Cerebellum (tissue), 4 donors: ENCODE measurements at places on chromosomes 6 and 20.

- DNase-seq, result no peak
Observed at GRCh38 chr6:116568111-116568510, 3.2 kb upstream of the RWDD1 start.

DNA sequence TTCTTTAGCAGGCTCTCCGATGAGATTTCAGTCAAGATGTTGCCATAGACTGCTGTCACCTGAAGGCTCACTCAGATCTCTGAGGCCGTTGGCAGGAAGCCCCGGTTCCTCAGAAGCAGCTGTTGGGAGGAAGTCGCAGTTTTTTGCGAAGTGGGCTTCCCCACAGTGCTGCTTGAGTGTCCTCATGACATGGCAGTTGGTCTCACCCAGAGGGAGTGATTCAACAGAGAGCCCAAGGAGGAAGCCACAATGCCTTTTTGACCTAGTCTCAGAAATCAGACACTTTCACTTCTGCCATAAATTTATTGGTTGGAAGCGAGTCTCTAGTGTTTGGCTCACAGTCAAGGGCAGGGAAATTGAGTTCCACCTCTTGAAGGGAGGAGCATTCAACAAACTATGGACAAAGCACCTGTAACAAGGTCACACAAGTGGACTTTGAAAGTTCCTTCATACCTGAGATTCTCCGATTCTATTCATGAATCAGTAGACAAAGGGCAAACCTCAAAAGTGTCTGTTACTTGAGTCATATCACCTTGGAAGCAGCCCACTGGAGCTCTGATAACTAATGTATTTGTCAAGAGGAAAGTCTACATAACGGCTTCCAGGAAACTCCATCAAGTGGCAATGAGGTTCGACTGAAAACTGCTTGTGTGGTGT, 208.3 kb downstream of the TASP1 start:
- no peak for DNase-seq

- no peak for DNase-seq
Observed at GRCh38 chr6:119672725-119673124, 323.2 kb upstream of the MAN1A1 start.

- DNase-seq, result no peak
Observed at GRCh38 chr6:155126727-155127439, 131.8 kb downstream of the TIAM2 start.

GRCh38 chr6:33966536-33966935, 162.7 kb upstream of the MLN start:
- DNase-seq, result peak; percentile 38

DNA sequence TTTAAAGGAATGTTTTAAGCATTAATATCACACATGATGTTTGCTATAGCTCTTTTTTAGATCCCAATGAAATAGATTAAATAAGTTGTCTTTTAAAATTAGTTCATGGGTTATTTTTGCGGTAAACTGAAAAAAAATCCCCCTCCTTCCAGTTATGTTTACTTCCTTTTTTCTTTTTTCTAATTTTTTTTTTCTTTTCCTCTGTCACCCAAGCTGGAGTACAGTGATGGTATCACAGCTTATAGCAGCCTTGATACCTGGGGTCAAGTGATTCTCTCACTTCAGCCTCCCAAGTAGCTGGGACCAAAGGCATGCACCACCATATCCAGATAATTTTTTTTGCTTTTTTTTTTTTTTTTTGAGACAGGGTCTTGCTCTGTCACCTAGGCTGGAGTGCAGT, 17.8 kb upstream of the SCAF8 start:
- no peak for DNase-seq

- no peak for DNase-seq
Observed at GRCh38 chr6:33052627-33053026, 20.8 kb downstream of the HLA-DPA1 start.

- DNase-seq, result no peak
Observed at GRCh38 chr6:87164506-87164905, 9.1 kb downstream of the ZNF292 start.

DNA sequence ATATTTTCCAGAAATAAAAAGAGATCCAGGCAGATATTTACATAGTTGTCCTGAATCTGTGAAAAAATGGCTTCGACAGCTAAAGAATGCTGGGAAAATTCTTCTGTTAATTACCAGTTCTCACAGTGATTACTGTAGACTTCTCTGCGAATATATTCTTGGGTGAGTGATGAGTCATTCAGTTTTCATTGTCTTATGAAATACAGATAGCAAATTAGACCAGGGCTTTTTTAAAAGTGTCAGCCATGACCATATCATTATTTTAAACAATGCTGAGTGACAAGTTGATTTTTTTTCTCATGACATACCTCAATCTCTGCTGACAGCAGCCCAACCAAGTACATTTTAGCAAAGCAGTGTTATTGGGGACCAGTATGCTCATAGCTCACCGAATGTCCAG, 32.8 kb downstream of the TSPYL4 start:
- no peak for DNase-seq

- peak; percentile 56 for DNase-seq
Observed at GRCh38 chr6:26233649-26234420, 131.2 kb upstream of the BTN3A2 start.

- DNase-seq, result peak; percentile 28
Observed at GRCh38 chr20:57092112-57092899, 174.1 kb downstream of the BMP7 start.

DNA sequence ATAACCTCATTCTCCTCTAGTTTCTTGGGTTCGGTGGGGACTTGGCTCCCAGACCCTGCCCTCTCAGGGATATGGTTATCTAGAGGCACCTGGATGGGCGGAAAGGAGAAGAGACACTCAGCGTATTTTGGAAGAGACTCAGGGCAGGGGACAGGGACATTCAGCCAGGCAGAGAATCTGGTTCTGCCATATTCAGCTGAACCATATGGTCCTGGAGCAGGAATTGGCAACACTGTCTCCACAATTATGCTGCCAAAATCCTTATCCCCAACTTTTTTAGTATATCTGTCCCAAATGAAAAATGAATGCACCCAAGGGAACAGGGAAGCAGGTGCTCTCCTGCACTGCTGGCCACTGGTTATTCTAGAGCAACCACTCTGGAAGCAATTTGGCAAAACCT, 17.7 kb downstream of the SDC4 start:
- peak; percentile 72 for DNase-seq
